ENCODE measurements at places on chromosomes 3 and 15. TPM values are rescaled to one million over a fixed set of nuclear protein-coding genes. Genes with fewer than 3 reads are reported as not detected.
A peak's percentile ranks its signal among the peaks of the same experiment; 100 is the strongest.

The PP2D1 gene
- total RNA-seq, result not detected

DNA sequence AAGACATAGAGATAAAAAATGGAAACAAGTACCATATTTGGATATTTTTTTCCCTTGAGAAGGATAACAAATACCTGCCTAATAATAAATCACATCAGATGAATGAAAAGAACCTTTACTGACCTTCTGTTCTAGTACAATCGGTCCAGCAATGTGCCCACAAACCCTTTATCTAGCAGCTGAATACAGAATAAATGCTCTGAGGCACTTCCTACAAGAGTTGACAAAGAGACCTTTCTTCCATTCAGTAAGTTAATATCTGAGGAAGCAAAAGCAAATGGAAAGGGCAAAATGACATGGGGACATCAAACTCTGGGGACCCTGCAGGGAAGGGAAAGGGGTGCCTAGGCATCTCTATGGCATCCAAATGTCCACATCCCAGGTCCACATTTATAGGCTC lies 115.8 kb downstream of the NEK10 start:
- no peak for DNase-seq

GRCh38 chr15:100889385-100890050 lies 9.9 kb downstream of the ALDH1A3 start:
- peak; percentile 77 for DNase-seq

- DNase-seq, result no peak
These were observed 86.5 kb downstream of the MB21D2 start for GRCh38 chr3:192831111-192831644.

DNA sequence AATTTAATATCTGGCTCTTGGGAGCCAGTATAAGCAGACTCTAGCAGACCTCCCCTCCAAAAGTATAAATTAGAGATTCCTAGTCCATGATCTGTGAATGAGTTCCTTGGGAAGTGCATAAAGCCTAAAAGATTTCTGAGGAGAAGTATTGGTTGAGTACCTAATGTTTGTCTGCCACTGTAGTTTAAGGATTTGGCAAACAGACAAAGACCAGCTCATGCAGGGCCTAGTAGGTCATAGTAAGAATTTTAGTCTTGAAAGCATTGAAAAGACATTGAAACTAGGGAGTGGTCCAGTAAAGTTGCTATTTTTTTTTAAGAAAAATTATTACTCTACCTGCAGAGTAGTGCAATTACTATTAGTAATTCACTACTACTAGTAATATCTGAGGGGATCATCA lies 67.5 kb downstream of the SPRED1 start:
- no peak for DNase-seq

DNA sequence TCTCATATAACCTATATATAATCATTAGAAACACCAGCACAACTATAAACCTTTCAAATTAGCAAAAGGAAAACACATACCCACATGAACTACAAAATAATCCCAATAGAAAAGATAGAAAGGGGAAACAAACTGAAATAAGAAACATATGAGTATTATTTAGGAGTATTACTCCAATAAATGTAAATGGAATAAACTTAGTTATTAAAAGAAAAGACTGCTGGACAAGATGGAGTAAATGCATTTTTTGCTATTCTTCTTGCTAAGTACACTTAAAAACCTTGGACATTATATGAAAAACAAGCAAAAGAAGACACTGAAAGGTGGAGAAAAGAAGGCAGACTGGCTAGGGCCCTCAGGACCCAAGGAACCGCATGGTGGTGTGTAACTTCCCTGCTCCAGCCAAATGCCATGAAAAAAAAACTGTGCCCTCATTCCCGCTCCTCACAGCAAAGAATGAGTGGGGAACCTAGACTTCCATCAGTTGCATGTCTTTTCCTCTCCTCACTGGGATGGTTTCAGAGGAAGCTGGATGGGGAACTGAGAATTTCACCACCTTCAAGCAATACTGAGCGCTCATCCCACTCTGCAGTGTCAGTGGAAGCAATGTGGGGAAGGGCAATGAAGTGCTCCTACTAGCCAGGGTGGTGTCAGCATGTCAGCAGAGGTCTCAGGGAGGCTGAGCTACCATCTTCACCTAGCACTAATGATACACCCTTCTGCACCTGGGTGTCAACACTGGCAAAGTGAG lies 43.7 kb upstream of the ADAMTS17 start:
- DNase-seq, result no peak

GRCh38 chr3:98021830-98022560 lies 13.1 kb downstream of the GABRR3 start:
- DNase-seq, result no peak

DNA sequence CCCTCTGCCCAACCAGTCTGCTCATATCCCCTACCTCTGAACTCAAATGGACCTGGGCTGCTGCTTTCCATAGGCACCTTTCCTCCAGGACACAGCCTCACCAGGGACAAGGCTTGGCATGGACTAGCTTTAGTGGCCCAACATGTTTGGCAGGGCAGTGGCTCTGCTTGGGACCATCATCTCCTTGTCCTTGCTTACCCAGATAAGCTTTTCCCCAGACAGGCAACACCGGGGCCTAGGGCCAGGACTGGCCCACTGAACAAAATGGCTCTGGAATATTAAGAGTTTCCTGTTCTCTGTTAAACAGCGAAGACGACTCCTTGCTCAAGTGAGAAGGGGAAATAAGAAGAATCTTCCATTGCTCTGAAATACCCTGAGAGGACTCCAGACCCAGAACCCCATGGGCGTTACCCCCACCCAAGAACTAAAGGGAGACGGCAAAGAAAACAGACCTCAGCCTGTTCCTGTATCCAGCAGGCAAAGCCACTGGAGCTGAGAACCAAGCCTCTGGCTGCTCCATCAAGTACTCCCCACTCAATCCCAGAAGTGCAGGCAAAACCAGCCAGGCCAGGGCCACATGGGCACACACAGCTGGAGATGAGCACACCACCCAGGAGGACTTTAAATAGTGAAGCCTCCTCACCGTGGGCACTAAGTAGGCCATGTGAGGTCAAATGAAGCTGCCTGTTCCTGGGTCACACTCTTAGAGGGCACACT lies 45.5 kb downstream of the CTNNB1 start:
- no peak for DNase-seq

Data from suprapubic skin (tissue), 4 donors.